AG08395 (cell line): ENCODE measurements at places on chromosomes 1 and 21.

DNA sequence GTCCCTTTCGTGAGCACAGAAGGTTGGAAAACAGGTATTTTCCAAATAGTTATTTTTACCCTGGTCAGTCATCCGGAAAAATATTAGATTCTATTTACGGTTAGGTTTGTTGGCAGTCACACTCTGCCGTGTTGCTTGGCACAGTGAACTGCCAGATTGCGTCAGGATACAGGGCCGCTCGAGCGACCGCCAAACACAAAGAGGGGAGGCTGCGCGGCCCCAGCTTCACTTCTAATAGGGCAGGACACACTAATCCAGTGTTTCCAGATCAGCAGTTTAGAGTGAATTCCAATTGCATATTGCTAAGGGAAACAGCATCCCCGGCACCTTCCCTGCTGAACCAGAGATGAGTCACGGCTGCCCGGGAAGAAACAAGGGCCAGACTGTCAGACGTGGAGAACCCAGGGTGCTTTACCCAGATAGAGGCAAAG, 22.9 kb downstream of the UMODL1 start:
- DNase-seq, result peak; percentile 91

DNA sequence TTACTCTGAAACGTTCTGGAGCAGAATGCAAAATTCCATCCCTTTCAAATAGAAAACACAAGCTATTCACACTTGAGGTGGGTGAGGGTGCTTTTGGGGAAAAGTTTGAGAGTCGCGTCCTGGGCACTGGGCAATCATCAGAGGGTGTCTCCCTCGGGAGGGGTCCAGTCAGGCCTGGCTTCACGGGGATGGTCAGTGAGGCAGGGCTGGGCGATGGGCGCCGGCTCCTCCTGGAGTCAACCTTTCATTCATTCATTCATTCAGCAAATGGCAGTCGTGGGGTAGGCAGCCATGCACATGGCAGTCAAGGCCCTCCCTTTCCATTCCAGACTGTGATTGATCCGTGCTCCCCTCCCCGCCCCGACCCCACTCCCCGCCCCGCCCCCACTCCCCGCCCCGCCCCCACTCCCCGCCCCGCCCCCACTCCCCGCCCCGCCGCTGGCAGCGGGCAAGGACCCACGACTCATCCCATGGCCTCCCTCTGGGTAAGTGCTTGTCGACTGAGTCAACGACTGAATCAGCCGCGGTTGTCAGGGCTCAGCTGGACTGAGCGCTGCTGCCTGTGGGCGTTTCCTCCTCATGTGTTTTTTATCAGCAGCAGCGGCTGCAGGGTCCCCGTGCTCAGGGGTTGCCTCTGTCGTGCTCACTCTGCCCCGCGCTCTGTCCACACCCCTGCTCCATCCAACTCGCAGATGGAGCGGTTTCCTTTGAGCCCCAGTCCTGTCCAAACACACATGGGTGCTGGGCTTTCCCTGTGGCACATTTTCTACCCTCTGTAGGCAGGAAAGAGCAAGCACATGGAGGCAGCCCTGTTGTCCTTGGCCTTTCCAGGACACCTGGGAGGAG, 12.5 kb upstream of the SPSB1 start:
- peak; percentile 98 for DNase-seq

DNA sequence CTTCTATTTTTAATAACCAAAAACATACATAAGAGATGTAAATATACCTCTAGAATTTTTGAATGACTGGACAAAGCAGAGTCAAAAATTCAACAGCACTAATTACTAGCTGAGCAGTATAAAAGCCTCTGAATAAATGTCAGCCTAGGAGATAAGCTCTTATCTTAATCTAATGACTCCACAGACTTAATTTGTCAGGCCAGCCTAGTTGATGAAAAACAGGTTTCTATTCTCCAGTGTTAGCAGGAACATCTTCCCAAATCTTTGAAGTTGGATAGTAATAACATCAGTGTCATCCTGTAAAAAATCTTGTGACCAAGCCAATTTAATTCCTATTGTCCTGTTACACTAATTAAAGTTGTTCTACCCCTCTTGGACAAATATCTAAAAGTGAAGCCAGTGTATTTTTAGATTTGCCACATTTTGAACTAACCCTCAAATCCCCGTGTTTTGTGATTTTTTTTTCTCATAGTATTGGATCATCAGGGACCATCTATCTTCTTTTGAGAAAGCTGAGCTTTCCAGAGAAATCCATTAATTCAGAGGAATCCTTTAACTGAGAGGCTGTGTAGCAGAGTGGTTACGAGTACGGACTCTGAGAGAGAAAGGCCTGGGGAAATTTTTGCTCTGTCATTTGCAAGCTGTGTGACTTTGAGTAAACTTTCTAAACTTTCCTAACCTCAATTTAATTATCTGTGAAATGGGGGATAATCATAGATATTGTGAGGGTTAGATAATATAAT, 41.2 kb downstream of the LMO4 start:
- no peak for DNase-seq

GRCh38 chr1:170096806-170097340, 22.4 kb upstream of the KIFAP3 start:
- DNase-seq, result no peak

GRCh38 chr1:66446261-66447001, 87.5 kb upstream of the SGIP1 start:
- peak; percentile 74 for DNase-seq

DNA sequence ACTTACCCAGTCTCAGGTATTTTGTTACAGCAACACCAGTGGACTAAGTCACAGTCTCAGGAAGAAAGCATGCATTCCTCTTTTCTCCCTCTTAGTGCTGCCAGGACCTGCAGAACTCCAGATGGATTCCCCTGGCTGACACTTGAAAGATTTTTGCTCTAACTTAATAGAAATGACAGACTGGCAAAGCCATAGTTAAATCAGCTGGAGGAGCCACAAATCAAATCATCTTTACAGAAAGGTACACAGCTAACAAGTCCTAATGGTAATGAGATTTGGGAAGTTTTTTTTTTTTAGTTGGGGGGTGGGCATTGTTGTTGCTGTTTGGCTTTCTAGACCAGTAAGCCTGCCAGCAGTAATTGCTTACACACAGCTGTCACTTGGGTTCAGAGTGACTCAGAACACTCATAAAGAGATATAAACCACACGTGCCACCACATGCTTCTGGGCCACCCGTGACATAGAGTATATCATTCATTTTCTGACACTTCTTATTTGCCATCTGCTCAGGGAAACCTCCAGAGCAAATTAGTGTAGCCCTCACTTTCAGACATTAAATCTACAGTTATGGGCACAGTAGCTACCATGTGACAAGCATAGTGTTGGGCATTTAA, 72.4 kb downstream of the FH start:
- no peak for DNase-seq

DNA sequence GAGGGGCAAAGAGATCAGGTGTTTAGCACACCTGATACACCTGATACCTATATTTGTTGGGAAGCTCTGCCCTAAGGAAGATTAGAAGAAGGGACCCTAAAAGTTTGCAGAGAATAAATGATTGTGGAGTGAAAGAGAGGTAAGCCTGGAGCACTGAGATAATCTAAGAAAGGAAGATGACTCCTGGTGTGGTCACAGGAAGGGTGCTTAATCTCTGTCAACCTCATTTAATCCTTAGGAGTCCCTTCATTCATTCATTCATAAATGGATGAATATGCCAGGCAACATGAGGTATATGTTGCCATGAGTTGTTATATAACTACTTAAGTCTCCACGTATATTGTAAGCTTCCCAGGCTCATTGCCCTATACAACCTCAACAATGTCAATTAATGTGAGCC, 16.2 kb upstream of the MNDA start:
- no peak for DNase-seq

- DNase-seq, result no peak
Observed at GRCh38 chr1:14913482-14914177, 239.9 kb upstream of the TMEM51 start.

- no peak for DNase-seq
Observed at GRCh38 chr1:201778279-201779065, 50.5 kb upstream of the IPO9 start.

DNA sequence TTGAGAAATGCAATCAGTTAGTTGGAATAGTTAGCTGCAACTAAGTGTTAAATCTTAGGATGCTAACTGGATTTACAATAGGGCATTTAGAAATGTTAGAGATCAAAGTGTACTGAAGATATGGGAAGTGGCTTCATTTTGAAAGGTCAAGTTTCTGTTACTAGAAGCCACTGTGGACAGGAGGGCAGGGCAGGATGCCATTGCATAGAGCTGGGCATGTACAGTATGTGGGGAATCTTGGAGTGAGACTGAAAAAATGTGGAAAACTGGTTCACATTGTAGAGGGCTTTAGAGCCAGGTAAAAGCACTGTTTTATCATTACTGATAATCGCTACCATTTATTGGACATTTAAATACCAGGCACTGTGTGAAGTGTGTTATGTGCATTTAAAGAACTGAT, 31.0 kb downstream of the ARID1A start:
- DNase-seq, result no peak

DNA sequence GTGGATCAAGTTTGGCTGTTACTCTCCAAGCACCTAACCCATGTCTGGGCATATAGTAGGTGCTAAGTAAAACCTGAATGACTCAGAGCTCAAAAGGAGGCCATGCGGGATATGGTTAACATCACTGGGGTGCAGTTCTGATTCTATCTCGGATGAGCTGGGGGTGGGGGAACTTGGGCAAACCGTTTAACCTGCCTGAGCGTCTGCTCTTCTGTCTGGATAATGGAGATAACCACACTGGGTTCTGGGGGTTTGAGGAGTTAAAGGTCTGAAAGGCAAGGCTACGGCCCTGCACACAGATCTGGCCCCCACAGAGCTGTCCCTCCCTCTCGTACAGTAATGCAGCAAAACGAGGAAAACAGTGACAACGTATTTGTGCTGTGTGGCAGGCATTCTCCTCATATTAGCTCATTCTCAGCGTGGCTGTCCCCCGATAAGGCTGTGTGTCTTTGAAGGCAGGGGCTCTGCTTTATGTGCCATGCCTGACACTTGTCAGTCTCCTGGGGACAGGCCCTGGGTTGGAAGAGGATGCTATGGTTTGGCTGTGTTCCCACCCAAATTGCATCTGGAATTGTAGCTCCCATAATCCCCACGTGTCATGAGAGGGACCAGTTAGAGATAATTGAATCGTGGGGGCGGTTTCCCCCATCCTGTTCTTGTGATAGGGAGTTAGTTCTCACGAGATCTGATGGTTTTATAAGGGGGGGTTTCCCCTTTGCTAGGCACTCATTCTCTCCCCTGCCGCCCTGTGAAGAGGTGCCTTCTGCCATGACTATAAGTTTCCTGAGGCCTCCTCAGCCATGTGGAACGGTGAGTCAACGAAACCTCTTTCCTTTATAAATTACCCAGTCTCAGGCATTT, 6.8 kb upstream of the ALDH4A1 start:
- DNase-seq, result no peak

GRCh38 chr1:2949966-2950925, 71.0 kb upstream of the ACTRT2 start:
- DNase-seq, result no peak

DNA sequence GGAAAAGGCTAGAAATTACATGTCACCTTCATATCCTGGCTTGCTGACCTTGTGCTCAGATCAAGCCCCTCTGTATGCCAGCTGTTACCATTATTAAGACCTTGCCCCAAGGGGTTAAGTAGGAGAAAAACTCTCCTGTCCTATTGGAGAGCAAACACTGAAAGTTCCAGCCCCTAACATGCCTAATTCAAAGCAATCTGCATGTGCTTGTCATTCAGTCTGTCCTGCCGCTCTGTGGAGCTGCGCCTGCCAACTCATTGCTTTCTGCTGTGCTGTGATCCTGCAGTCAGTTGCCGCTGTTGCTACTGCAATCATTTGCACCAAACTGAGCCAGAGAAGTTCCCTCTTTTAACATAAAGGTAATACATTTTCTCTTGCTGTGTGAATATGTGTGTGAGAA, 113.4 kb downstream of the DISP1 start:
- DNase-seq, result peak; percentile 10

- DNase-seq, result peak; percentile 38
Observed at GRCh38 chr1:65343286-65343685, 33.9 kb downstream of the DNAJC6 start.

DNA sequence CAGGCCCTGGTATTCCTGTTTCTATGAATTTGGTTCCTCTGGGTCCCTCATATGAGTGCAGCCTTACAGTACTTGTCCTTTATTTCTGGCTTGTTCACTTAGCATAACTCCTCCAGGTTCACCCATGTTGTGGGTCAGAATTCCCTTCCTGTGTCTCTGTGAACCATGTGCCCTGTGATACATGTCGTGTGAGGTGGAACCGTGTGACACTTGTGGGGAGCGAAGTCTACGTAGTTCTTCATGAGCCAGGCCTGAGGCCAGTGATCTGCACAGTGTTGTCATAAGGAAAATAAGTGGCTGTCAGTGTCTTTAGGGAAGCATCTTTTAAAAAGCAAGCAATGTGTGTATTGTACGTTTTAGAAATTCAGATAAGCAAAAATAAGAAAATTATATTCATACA, 122.8 kb downstream of the GALNT2 start:
- DNase-seq, result no peak

GRCh38 chr1:112337028-112337531, 58.9 kb upstream of the CTTNBP2NL start:
- peak; percentile 69 for DNase-seq

- no peak for DNase-seq
Observed at GRCh38 chr1:159943278-159943640, 2.2 kb downstream of the IGSF9 start.

DNA sequence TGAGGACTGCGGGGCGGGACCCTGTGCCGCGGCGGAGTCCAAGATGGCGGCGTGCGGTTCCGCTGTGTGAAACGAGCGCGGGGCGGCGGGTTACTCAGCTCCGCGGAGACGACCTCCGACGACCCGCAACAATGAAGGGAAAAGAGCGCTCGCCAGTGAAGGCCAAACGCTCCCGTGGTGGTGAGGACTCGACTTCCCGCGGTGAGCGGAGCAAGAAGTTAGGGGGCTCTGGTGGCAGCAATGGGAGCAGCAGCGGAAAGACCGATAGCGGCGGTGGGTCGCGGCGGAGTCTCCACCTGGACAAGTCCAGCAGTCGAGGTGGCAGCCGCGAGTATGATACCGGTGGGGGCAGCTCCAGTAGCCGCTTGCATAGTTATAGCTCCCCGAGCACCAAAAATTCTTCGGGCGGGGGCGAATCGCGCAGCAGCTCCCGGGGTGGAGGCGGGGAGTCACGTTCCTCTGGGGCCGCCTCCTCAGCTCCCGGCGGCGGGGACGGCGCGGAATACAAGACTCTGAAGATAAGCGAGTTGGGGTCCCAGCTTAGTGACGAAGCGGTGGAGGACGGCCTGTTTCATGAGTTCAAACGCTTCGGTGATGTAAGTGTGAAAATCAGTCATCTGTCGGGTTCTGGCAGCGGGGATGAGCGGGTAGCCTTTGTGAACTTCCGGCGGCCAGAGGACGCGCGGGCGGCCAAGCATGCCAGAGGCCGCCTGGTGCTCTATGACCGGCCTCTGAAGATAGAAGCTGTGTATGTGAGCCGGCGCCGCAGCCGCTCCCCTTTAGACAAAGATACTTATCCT, 430 bp downstream of the RBM15 start:
- peak; percentile 25 for DNase-seq

DNA sequence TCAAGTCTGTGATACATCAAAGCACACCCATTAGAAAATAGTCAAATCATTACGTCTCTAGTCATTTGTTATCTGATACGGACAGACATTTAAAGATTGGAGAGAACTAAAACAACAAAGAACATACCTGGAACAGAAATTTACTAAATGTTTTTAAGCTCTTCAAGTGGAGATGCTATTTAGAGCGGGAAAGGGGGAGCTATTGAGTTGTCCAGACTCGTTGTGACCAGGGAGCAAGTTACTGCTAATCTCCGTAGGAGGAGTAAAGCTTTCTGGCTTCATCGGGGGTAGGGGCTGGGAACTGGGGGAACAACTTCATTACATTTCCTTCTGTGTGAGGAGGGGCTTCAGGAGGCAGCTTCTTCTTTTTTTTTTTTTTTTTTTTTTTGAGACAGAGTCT, 129.7 kb downstream of the RNF220 start:
- DNase-seq, result no peak

- DNase-seq, result no peak
Observed at GRCh38 chr1:154441241-154441888, 36.2 kb downstream of the IL6R start.
